ENCODE measurements at places on chromosomes 2 and 18. TPM values are rescaled to one million over a fixed set of nuclear protein-coding genes. Genes with fewer than 3 reads are reported as not detected.
A peak's percentile ranks its signal among the peaks of the same experiment; 100 is the strongest.

DNA sequence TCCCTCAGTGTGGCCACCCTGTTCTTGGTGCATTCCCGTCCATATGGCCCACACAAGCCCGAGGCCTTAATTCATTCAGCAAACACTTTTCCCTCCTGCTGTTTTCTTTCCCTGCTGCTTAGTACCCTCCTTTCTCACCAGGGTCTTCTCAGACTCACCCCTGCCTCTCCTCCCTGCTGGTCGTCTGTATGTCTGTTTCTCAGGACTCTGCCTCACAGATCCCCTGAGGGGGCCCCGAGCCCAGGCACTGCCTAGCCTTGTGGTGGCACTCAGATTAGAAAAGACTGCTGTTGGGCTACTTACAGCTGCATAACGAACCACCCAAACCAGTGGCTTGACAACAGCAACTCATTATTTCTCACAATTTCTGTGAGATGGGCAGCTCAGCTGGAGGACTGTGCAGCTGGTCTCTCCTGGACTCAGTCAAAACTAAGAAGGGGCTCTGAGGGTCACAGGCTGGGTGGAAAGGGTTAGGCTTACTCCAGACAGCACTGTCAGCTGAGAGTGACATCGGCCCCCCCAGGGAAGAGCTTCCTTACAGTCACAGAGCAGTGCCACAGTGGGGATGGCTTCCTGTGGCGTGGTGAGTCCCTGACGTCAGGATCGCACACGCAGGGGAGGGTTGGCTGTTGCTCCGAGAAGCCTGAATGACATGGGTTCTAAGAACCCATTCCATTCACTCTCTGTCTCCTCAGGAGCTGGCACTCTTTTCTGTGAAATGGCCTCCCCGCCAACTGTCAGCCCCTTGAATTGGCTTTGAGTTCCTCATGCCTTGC lies 139.0 kb downstream of the UXS1 start:
- DNase-seq: no peak

GRCh38 chr2:27247893-27248292 lies 15.0 kb downstream of the SLC30A3 start:
- DNase-seq: no peak

GRCh38 chr2:189819297-189819704 lies 35.1 kb downstream of the PMS1 start:
- DNase-seq: no peak

The RAX gene
- not detected for polyA plus RNA-seq

The PHOSPHO2 gene
- 16.3 TPM for polyA plus RNA-seq

The PRSS56 gene
- polyA plus RNA-seq: not detected

The DYNC2LI1 gene
- polyA plus RNA-seq: 99.4 TPM

GRCh38 chr2:196530910-196531309 lies 108.6 kb upstream of the CCDC150 start:
- no peak for DNase-seq

- no peak for DNase-seq
These were observed 162.5 kb downstream of the RAD51AP2 start for GRCh38 chr2:17355608-17356329.

GRCh38 chr2:201746551-201746950 lies 34.2 kb downstream of the ALS2 start:
- DNase-seq: no peak

DNA sequence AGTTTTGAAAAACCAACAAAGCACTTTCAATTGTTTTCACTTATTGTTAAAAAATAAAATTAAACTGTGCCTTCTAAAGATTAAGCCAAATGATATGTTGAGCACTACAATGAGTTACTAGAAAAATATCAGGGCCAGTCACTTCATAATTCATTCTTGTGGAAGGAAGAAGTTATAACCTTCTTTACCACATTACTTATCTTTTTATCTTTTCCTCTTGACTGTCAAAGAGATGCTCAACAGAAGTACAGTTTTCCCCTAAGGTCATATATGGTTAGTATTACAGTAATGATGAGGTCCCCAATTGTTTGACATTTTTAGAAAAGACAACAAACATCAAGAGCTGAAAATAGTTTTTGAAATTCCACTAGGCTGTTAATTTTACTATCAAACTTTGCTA lies 9.4 kb downstream of the PELI1 start:
- no peak for DNase-seq

The ACVR1 gene
- polyA plus RNA-seq: 30.4 TPM

The IL1A gene
- polyA plus RNA-seq: 0.16 TPM

DNA sequence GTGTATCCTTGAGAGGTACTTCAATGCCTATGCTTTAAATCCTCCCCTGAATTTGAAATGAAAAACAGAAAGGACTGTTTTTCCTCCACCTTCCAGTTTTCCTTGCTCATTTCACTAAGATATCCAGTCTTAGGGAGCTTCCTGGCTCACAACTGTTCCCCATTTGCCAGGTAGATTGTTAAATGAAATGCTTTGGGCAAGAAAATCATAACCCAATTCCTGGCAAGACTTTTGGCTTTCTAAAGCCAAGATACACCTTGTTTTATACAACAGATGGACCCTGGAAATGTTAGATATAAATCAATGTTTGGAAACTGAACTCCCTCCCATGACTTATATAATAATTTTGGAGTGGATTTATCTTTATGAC lies 3.6 kb upstream of the CHMP3 start:
- DNase-seq: no peak

- DNase-seq: no peak
These were observed 65.4 kb upstream of the HNRNPA3 start for GRCh38 chr2:177147093-177147694.

The ZNF385B gene
- 5.4 TPM for polyA plus RNA-seq

DNA sequence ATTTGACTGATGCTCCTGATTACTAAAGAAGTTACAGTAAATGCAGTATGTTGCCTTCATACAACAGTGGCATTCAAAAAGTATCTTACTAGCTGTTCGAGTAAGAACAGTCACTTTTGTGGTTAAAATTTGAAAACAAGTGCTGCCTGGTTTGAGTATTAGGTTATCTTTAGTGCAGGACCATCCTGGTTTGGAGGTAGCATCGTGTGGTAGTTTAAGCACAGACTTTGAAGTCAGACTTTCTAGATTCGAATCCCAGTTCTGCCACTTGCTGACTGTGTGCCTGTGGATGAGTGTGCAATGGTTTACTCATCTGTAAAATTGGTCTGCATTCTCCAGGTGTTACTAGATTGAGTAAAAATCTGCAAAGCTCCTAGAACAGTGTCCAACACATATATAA lies 96.8 kb downstream of the SGPP2 start:
- no peak for DNase-seq

DNA sequence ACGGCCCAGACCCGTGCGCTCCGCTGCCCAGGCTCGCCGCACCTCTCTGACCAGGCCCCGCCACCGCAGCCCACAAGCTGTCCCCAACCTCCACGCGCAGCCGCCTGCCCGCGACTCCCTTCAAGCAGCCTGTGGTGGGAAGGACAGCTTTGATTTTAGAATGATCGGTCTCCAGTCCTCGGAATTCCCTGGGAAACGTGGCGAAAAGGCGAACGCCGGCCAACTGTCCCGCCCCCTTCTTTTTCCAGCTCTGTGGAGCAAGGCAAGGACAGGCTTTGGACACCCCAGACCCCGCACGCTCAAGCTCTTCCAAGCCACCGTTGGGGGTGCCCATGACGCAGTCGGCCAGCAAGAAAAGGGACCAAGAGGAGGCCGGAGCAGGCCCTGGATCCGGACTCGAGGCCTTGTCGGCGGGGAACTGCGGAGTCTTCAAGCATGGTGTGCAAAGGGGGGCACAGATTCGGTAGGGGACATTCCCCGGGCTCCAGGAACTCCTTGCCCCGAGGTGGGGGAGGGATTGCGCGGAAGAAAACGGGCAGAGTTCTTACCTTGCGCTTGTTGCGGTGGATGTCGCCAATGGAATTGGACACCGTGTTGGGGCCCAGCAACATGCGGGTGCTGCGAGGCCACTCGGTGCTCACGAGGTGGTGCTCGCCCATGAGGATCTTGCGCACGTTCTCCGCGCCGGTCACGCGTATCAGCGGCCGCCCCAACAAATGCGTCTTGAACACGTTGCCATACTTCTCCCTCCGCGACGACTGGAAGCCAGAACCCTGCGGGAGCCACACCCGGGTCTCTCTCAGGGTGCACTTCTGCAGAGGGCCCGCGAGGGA lies 4.0 kb downstream of the CYP26B1 start:
- DNase-seq: no peak

DNA sequence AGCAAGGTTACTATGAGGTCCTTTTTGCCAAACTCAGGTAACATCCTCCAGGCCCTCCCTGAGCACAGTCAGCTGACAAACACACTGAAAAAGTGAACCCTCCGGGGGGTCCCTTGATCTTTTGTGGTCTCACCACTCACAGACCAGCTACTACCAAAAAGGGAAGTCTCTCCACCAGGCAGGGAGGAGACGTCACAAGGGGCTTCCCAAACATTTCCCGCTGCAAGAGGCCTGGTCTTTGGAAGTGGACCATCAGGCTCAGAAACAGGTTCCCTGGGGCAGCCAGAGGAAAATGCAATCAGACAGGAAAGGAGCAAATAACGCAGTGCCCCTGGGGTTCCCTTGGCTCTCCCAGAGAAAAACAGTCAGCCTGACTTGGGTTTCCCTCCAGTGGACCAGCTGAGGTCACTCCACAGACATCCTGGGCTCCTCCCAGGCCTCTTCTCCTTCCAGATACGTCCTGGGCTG lies 38.7 kb upstream of the POMC start:
- DNase-seq: no peak

GRCh38 chr2:55338268-55338667 lies 69.2 kb upstream of the MTIF2 start:
- DNase-seq: no peak

The SLC14A1 gene
- 1.7 TPM for polyA plus RNA-seq

GRCh38 chr18:59758106-59758505 lies 60.9 kb upstream of the CCBE1 start:
- no peak for DNase-seq

DNA sequence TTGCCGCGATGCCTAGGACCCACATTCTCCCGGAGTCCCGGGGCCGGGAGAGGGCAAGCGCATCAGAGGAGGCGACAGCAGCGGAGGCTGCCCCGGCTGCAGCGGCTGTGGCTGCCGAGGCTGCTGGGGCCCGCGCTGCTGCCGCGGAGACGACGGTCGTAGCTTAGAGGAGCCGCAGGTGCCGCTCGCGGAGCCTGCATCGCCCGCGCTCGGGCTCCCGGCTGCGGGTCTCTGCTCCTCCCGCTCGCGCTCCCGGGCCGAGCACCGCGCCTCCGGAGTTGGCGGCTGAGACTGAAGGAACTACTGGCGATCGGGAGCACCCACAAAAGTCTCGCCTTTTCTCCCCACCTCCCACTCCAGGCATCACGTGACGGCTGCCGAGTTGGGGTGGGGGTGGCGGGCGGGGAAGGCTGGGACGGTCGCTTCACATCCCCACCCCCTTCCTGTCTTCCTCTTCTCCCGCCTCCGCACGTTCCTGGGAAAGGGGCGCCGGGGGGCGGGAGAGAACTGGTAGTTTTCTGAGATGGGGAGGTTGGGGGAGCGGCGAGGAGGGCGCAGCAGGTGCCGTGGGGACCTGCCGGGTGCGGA lies at the start of gene LYPD1:
TSS of gene LYPD1 (minus strand) at position 298 of the 588 bp plus-strand sequence. CDS start at position 25, 273 bp downstream.
- peak; percentile 78 for DNase-seq

DNA sequence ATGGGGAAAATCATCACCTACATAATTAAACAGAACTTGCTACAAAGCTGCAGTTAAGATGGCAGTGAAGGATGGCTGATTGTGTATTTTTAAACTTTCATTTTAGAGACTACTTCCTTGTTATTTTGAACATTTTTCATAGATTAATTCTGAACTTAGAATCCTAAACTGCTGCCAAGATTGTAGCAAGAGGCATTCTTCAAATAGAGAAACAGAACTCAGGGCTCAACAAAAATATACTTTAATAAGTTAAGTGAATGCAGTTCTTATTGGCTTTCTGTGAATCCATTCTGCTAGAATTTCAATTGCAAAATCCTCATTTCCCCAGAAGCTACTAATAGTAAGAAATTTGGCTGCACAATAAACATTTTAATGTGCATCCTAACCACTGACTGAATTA lies 160.3 kb downstream of the L3MBTL4 start:
- DNase-seq: no peak

GRCh38 chr2:42092084-42092996 lies 44.5 kb downstream of the PKDCC start:
- DNase-seq: no peak

GRCh38 chr2:187194049-187194448 lies 254.0 kb downstream of the CALCRL start:
- no peak for DNase-seq

- DNase-seq: no peak
These were observed 225.5 kb upstream of the GALNT5 start for GRCh38 chr2:157032017-157032416.

- no peak for DNase-seq
These were observed 61.5 kb upstream of the CYP20A1 start for GRCh38 chr2:203177361-203177760.

DNA sequence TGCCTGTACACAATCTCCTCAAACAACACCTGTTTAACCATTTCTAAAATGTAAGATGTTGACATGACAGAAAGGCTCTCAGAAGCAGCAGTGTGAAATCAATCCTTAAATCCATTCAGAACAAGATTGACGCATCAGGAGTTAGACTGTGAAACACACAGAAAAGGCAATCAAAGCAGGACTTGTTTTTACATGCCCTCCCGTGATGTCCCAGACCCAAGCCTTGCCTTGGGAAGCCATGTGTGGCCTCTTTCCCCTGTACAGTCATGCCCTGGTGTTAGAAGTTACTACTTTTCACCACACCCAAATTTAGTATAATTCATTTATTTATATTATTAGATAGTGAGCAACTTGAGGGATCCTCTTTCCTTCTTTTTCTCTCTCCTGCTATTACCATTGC lies 115.7 kb downstream of the NCKAP5 start:
- no peak for DNase-seq
